Omental fat pad (tissue), 4 donors: ENCODE measurements at places on chromosomes 7 and 10. TPM values are rescaled to one million over a fixed set of nuclear protein-coding genes. Genes with fewer than 3 reads are reported as not detected.

Gene ADAMTS14
- total RNA-seq = 0.47 TPM

Gene NCF1
- 2.4 TPM for total RNA-seq

Gene GNG11
- 27.7 TPM for total RNA-seq

Gene LIPM
- not detected for total RNA-seq

Gene CYP2E1
- total RNA-seq = 0.31 TPM

Gene TFR2
- not detected for total RNA-seq

Gene COG5
- total RNA-seq = 37.6 TPM

Gene HPSE2
- 1.5 TPM for total RNA-seq

Gene PNLIPRP2
- total RNA-seq = not detected

Gene OPALIN
- not detected for total RNA-seq

Gene TIMM23
- 42.1 TPM for total RNA-seq

Gene MEOX2
- total RNA-seq = 3.2 TPM

Gene ZCCHC24
- 61.5 TPM for total RNA-seq

Gene ADGRA1
- not detected for total RNA-seq

Gene SLC18A3
- not detected for total RNA-seq

Gene HTR7
- 0.47 TPM for total RNA-seq

Gene NT5C2
- total RNA-seq = 94.6 TPM

Gene TAS2R4
- total RNA-seq = 0.84 TPM

Gene GSTO2
- 0.84 TPM for total RNA-seq

Gene TRIM74
- not detected for total RNA-seq

Gene TMEM273
- total RNA-seq = 22.1 TPM

Gene DDX56
- 52.8 TPM for total RNA-seq

Gene CADPS2
- total RNA-seq = 15.3 TPM

Gene VWDE
- total RNA-seq = 0.25 TPM

Gene UPK3B
- total RNA-seq = 60.8 TPM

Gene LBX1
- not detected for total RNA-seq

Gene SMKR1
- total RNA-seq = 0.69 TPM

Gene ABCB4
- total RNA-seq = 0.74 TPM

Gene NME8
- total RNA-seq = not detected

Gene HMX2
- total RNA-seq = not detected

Gene PILRA
- total RNA-seq = 17.2 TPM

Gene UROS
- 39.1 TPM for total RNA-seq

Gene LEP
- 715 TPM for total RNA-seq

Gene C10orf90
- 0.72 TPM for total RNA-seq

Gene CNNM2
- total RNA-seq = 2.3 TPM

Gene INMT
- total RNA-seq = 156 TPM

Gene ZNF425
- 1.6 TPM for total RNA-seq

Gene TRIM4
- 28.8 TPM for total RNA-seq

Gene NYAP1
- 0.63 TPM for total RNA-seq

Gene FAM13C
- total RNA-seq = 15.6 TPM

Gene BTBD16
- total RNA-seq = 0.37 TPM

Gene ACBD5
- 13.0 TPM for total RNA-seq

Gene MRC1
- total RNA-seq = 138 TPM

Gene MOSPD3
- 7.7 TPM for total RNA-seq
